ENCODE measurements at places on chromosomes 12 and 14.

DNA sequence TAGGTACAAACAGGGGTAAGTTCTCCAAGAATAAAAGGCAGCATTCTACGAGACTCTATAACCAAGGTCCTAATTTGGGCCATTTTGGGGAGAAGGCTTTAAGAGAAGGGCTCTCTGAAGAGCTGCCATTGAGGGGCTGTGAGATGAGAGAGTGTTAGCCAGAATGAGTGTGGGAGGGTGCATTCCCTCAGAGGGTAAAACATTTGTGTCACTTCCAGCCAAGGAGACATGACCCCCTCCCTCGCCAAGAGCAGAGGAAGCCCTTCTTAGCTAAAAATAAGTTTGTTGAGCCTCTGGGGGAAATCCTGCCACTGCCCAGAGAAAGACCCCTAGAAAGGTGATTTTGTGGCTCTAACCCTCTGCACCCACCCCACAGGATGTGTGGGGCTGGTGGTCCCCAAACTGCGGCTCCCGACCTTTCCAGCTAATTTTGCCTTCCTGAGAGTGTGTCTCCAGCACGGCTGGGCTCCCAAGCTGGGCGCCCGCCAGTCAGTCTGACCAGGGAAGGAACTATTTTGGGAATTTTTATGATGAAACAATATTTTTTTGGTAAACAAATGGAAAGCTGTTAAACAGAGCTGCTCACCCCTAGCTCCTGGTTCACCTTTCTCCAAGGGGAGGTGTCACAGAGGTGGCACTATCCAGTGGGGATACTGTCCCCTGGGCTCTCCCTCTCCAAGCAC is 65.9 kb upstream of the JDP2 start:
- no peak for DNase-seq

GRCh38 chr14:21874167-21874566 is 200.5 kb upstream of the OR4E1 start:
- no peak for DNase-seq

GRCh38 chr12:93714382-93714781 is 37.2 kb downstream of the CRADD start:
- DNase-seq, result no peak

- no peak for DNase-seq
Observed at GRCh38 chr14:70822530-70823185, 13.3 kb upstream of the MAP3K9 start.

- DNase-seq, result no peak
Observed at GRCh38 chr14:72892103-72892878, 1.6 kb downstream of the DPF3 start.

DNA sequence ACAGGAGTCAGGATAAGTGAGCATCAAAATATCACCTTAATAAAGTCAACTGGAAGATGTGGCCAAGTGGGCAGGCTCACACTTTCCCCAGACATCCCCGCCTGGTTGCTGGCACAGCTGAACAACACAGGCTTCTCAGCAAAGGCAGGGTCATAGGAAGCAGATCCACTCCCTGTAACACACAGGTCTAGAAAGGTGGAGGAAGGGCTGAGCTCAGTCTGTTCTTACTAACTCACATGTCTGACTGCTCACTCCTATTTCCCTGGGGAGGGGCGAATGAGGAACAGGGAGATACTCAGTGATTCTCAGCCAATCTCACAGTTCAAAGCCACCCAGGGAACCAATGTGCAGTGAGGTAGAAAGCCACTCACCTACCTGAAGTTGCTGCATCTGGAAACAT is 45.0 kb upstream of the AMN1 start:
- no peak for DNase-seq

DNA sequence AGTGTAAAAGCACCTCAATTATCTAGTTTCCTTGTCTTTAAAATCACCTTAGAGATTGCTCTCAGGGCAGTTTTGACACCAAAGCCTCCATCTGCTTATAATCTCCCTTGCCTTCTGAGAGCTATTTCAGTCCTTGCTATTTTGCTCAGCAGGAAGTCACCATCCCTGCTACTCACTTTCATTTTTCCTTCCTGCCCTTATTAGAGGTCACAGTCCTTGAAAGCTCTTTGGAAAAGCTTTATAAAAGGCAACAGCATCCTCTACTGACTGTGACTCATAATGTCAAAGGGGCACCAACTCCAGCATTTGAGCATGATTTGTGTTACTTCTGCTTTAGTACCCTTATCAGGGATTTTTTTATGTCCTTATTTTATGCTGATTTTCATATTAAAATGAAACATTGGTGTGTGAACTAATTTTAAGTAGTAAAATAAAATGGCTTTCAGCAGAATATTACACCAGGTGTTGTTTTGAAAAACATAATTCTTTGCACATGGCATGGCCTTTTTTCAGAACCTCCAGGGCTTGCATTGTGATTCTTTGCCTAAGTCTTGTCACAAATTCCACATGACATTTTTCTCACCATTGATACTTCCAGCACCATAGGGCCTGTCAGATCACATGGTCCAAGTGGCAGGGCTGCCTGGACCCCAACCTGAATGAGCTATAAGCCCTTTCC is 213.0 kb downstream of the ADAMTS20 start:
- DNase-seq, result peak; percentile 12

DNA sequence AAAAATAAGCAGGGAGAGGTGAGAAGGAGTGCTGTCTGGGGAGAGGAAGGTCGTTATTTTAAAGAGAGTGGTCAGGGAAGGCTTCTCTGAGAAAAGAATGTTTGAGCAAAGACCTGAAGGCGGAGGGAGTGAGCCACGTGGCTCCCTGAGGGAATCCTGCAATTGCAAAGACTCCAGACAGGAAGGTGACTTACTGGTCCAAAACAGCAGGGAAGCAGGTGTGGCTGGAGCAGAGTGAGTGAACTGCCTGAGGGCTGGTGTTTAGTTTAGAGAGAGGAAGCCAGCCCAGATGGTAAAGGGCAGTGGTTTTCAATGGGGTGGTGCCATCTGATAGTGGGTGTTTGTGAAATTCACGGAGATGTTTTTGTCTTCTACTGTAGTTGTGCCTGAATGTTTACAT is 58.8 kb upstream of the LTA4H start:
- DNase-seq, result no peak

DNA sequence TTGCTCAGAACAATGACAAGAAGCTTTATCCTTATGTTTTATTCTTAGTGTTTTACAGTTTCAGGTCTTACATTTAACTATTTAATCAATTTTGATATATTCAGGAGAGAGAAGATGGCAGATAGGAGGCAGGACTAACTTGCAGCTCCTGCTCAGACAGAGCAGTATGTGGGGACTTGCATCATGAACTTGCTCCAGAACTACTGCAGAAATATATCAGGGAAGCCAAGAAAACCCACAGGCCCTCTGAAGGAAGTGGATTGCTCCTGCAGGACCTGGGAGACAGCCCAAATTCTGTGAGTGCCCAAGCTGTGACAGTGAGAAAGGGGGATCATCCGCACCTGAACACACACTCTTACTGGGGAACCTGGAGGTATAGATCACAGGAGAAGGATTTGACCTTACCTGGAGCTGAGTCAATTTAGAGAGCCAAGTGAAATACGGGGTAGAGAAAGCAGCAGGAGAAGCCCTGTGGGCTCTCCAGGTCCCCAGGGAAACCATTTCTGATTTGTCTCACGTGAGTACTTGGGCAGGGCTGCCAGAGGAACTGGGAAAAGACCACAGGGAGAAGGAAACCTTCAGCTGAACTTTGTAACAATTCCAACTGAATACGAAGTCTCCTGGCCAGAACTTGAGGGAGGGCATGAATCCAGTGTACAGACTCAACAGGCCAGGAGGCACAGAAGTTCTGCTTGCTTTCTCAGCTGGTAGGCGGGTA is 28.9 kb upstream of the TSPAN8 start:
- DNase-seq, result no peak

- DNase-seq, result no peak
Observed at GRCh38 chr14:73289729-73290128, 52.4 kb downstream of the PAPLN start.

GRCh38 chr14:60563113-60563512 is 54.2 kb downstream of the SIX6 start:
- no peak for DNase-seq

- no peak for DNase-seq
Observed at GRCh38 chr12:44709166-44709565, 166.9 kb downstream of the NELL2 start.

- DNase-seq, result no peak
Observed at GRCh38 chr14:94123296-94123695, 6.1 kb downstream of the IFI27L2 start.

GRCh38 chr14:85358136-85358785 is 171.7 kb upstream of the FLRT2 start:
- no peak for DNase-seq

DNA sequence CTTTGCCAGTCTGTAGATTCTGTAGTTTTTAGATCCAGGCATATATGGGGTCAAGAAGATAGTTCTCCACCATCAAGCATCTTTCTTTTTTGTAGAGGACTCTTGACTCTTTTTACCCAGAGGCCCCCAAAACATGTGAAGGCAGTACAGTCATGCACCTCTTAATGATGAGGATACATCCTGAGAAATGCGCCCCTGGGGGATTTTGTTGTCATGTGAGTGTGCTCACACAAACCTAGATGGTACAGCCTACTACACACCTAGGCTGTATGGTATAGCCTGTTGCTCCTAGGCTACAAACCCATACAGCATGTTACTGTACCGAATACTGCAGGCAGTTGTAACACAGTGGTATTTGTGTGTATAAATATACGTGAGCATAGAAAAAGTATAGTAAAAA is 23.0 kb downstream of the EVL start:
- DNase-seq, result no peak

- DNase-seq, result peak; percentile 43
Observed at GRCh38 chr12:442235-442884, 17.4 kb upstream of the B4GALNT3 start.

DNA sequence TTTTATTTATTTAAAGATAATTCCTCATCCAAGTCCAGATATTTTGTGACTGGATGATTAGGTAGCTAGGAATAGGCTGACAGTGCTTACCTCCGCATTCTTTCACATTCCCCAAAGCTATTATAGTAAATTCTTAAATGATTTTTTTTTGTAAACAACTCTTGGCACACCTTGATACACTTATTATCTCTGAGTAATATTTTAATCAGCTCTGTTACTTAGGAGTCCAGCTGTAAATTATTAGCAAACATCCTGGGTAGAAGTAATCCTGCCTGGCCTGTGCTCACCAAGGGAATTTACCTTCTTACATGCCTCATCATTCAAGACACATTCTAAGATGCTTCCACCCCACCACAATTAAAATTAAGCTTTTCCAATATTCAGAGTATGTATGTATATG is 186.1 kb downstream of the SLC2A13 start:
- DNase-seq, result no peak

GRCh38 chr14:23009939-23010726 is at the start of gene C14orf93:
C14orf93 (minus strand) TSS chr14:23010143; CDS start chr14:22999023, 11,120 bp downstream.
- peak; percentile 29 for DNase-seq

DNA sequence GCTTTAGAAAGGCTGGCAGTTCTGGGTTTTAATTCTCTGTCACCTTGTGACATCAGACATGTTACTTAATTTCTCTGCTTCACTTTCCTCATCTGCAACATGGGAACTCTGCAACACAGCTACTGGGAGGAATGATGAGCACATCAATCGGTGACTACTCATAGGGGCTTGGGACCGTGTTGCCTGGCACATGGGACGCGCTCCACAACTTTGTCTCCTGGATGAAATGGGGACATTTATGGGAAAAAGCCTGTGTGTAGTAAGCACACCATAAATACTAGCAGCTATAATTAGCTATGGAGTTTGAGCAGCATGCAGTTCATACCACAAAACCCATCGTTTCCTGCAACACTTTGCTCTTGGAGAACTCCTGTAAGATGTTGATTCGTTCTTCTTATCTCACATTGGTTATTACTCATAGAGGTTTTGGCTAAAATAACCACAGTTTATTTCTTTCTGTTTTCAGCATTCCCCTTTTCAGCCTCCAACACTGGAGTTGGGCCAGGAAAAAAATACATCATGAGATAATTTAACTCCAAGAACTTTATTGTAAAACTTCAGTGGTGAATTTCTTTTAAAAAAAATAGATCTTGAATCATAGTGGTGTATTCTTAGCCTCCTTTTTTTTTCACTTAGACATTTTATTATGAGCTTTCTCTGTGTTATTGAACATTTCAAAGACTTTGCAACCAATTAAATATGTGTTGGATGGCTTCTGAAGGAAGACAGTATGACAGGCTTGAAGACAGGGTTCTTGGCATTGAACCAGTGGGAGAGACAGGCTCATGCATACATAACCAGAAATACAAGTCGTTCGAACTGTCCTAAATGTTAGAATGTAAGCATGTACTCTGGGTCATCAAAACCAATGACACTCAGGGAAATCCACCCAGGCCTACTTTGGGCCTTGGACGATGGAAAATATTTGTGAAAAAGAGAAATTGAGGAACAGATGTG is 72.7 kb downstream of the RIN3 start:
- peak; percentile 14 for DNase-seq

DNA sequence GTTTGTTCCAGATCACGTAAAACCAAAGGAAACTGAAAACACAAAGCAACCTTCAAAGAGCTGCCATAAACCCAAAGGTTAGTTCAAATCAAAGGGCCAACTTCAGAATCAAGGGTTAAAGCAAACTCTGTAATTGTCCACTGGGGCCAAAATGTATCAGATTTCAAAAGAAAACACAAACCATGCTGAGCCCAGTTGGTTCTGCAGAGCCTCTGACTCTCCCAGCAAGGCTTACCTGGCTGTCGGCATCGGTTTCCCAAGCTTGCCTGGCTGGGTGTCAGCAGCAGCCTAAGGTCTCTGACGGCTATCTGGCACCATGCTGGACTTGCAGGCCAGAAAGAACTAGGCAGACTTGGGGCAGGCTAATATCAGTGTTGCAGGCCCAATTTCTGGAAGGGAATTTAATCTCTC is 125.3 kb downstream of the DAD1 start:
- no peak for DNase-seq

GRCh38 chr12:53976823-53977595 is 2.3 kb upstream of the HOTAIR start:
- DNase-seq, result no peak

DNA sequence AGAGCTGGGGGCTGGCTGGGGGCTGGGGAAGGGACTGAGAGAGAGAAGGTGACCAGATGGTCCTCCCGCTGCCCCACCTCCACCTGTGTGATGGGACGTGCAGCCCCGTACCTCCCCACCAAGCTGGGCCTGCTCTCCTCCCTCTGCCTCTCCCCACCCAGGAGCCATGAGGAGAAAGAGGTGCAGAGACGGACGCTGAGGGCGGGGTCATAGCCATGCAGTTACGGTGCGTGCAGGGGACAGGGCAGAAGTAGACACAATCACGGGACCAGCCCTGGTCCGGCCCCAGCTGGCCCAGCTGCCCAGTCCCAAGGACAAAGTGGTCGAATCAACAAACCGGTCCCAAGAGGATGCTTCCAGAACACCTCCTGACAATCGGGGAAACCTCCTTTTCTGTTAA is 33.2 kb downstream of the RFLNA start:
- no peak for DNase-seq

- DNase-seq, result no peak
Observed at GRCh38 chr12:27988594-27989233, 16.2 kb upstream of the PTHLH start.
